ENCODE measurements at places on chromosomes 5 and 9. TPM values are rescaled to one million over a fixed set of nuclear protein-coding genes. Genes with fewer than 3 reads are reported as not detected.

KIF20A gene
- total RNA-seq = 0.40 TPM

HSPB3 gene
- total RNA-seq = not detected

LHFPL2 gene
- total RNA-seq = 17.6 TPM

ANKHD1 gene
- total RNA-seq = 150 TPM

PPP1R26 gene
- total RNA-seq = 24.2 TPM

RNF183 gene
- not detected for total RNA-seq
